ENCODE measurements at places on chromosomes 6 and 20.

GRCh38 chr6:1500913-1501312 is 108.8 kb upstream of the FOXC1 start:
- DNase-seq = no peak

GRCh38 chr6:151679081-151679480 is 128.4 kb upstream of the ESR1 start:
- peak; percentile 9 for DNase-seq

DNA sequence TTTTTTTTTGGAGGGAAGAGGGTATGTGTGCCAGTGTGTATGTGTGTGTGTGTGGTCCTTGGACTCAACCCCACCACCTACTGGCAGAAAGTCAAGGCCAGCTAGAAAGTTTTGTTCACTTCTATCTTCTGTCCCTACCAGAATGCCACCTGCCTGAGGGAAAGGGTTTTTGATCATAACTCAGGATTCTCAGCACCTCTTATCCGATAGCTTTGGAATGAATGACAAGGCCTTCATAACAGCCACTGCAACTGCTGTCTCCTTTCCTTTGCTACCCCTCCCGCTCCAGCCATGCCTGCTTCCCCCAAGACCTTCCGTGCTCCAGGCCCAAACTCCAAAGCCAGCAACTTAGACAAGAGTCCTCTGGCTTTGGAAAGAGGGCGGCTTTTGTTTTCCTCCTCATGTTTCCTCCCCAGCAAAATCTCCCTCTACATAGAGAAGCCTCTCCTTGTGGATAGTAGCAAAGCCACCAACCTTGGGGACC is 18.7 kb downstream of the BTN3A1 start:
- peak; percentile 39 for DNase-seq

DNA sequence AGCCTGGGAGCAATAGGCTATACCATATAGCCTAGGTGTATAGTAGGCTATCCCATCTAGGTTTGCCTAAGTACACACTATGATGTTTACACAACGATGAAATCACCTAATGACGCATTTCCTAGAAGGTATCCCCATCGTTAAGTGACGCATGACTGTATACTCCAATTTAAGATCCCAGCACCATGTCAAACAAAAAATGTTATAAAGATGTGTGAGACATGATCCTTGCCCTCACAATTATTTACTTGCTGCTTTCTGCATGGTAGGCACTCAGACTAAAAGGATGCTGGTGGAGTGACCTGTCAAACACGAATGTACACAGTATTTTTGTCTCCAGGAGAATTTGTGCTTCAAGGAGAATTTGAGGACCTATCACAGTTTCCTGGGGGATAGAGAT is 32.3 kb downstream of the SNAP25 start:
- no peak for DNase-seq

DNA sequence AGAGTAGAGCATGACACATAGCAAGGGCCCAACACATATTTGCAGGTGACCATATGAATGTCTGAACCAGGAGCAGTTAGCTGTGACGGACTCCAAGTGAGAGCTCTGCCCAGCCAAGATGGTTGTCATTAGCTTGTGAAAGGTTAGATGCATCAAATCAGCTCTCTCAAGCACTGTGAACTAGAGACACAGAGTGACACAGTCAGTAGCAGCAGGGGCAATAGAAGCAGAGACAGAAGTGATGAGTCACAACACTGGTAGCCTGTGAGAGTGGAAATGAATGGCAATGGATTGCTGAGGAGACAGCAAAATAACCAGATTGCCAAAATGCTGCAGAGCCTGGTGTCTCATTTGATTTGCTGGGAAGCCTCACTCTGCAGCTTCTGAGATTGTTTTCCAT is 558.9 kb downstream of the PKHD1 start:
- DNase-seq = no peak

DNA sequence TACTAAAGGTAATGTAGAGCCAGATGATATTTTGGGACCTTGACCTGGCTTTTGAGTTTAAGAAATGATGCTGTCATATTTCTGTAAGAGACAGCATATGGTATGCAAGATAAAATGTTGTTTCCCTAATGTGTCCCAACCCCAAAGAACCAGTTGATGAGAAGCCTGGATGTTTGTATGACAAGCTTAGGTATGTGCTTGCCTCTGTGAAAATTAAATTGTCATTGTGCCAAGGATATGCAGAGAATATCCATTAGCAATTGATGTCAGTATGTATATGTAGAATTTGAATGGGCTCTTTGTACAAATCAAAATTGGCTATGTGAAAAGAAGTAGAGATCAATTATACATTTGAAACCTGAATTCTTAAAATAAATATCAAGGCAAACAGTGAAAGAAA is 650.8 kb upstream of the EYS start:
- DNase-seq = no peak

DNA sequence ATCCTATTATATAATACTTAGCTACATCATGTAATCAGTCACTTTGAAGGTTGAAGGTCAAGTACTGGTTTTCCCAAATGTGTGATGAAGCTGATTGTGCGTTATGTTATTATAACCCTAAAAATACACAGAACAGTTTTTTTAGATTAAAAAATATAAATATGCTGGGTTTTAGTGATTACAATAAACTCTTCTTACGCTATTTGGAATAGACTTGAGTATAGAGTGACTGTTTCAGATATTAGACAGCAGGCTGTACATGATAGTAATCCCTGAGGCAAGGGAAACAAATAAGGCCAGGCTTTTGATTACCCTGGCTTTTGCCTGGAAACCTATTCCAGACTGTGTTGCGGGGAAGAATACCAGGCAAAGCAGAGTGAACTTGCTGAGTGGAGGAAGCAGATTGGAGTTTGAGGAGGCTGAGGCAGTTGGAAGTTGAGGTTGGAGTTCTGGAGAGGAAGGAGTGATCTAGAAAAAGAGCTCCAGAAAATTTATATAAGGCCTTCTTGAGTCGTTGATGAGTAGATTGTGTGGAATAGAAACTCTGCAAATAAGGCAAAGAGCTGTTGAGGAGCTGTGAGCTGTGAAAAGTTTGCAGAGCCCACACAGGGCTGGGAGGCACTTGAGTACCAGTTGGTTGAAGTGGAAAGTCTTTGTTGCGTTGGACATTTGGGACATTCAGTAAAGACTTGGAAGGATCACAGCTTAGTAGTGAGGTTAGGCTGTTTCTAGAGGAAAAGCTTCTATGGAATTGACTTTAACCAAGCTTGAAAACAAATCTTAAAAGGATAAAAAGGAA is 26.4 kb downstream of the MAP3K4 start:
- no peak for DNase-seq

- no peak for DNase-seq
Measured at GRCh38 chr20:32973077-32973717, 31.0 kb downstream of the SUN5 start.

GRCh38 chr6:170172825-170173256 is 118.0 kb downstream of the DLL1 start:
- no peak for DNase-seq

DNA sequence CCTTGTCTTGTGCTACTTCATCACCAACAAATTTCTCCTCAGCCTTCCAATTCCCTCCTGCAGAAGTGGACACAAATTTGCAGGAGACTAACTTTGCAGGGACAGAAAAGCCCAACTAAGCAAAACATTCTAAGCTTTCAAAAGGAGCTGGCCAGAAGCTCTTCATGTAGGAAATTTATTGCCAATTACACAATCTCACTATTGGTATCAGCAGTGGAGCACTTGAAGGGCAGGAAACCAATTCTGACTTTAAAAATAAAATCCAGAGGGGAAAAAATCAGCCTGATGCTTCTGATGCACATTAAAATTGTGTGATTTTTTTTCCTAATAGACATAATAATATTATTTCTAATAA is 193.3 kb downstream of the LY86 start:
- no peak for DNase-seq

DNA sequence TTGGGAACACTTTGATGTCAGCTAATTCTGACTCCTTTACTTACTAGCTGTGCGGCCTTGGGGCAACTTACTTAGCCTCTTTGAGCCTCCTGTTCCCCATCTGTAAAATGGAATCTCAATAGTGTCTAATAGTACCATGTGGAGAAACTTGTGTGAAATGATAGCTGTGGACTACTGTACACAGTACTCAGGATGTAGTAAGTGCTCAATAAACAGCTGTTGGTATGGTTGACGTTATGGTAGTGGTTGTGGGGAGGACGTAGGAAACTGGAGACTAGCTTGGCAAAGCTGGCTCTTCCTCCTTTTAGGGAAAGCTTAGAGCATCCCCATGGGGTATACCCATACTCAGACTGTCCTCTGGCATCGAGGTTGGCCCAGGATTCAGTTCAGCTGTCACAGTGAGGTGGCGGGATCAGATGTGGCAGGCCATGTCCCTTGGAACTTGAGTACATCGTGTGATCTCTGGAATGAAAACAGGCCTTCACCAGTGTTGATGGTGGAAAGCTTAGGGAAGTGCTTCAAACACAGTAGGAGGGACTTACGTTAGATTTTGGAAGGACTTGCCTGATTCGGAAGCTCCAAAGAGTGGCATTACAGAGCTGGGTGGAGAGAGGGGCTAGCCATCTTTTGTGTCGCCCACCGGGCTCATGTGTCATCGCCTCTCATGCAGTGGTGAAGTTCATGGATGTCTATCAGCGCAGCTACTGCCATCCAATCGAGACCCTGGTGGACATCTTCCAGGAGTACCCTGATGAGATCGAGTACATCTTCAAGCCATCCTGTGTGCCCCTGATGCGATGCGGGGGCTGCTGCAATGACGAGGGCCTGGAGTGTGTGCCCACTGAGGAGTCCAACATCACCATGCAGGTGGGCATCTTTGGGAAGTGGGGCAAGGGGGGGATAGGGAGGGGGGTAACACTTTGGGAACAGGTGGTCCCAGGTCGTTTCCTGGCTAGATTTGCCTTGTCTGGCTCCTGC is 7.1 kb downstream of the VEGFA start:
- no peak for DNase-seq

DNA sequence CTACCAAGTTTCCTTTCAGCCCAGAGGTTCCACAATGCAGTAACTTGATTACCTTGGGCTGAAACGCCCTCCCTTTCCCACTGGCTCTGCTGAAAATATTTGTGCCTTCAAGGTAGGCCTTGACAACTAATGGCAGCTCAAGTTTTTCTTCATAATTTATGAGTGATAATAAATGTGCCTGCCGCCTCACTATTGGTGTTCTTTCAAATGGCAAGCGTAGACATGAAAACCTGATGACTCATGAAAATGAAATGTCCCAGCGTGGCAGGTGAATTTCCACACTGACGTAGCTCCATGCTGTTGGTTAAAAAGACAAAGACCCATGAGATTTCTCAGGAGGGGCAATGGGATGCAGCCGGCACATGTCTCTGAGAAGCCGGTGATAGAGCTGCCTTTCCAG is 107.2 kb upstream of the GGTLC1 start:
- DNase-seq = no peak

DNA sequence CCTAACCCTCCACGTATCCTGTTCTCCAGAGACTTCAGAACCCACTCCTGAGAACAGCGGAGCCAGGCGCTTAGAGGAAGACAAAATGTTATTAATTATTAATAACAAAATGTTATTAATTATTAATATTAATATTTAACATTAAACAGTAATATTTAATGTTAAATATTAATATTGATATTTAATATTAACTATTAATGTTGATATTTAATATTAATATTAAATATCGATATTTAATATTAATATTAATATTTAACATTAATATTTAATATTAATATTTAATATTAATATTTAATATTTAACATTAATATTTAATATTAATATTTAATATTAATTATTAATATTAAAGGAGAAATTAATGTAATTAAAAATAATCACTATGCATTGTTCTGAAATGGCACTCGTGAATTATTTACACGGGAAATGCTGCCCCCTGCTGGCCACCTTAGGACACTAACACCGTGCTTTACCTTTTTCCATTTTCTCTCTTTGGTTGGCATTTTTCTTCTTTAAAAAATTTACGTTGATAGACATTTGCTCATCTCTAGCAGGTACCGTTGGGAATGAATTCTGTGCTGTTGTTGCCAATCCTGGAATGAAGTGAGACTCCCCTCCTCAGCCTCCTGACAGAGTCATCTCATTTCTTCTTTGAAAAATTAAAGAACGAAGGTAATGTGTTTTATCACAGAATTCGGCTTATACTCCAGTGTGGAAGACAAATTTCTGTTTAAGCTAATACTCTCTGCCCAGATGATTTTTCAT is 7.5 kb upstream of the GGTLC1 start:
- peak; percentile 84 for DNase-seq

GRCh38 chr6:29011276-29011734 is 6.2 kb upstream of the ZNF311 start:
- DNase-seq = peak; percentile 32

GRCh38 chr20:25042531-25043498 is 15.1 kb downstream of the ACSS1 start:
- peak; percentile 90 for DNase-seq

All from suppressor macrophage (primary cell).